Stimulated activated CD4-positive, alpha-beta T cell treated with anti-CD3 and anti-CD28 coated beads, TNF-alpha, amount 100 ng/mL, for 48 hours (primary cell): ENCODE measurements at places on chromosomes 3 and 15.
A peak's percentile ranks its signal among the peaks of the same experiment; 100 is the strongest.

DNA sequence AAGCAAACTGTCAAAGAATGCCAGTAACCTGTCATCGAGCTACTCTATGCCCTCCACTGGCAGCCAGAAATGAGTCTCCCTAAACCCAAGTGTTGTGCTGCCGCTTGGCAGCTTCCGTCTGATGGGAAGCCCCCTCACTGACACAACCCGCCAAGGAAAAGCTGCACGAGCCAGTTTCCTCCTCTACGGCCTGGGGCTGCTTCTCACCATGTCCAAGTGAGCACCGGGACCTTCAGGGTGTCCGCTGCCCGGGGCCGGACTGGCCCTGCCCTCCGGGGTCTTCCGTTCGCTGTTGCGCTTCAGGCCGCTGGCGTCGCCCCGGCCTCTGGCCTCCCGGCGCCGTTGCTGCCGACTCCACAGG, 490 bp downstream of the TOMM70 start:
- DNase-seq, result peak; percentile 21

DNA sequence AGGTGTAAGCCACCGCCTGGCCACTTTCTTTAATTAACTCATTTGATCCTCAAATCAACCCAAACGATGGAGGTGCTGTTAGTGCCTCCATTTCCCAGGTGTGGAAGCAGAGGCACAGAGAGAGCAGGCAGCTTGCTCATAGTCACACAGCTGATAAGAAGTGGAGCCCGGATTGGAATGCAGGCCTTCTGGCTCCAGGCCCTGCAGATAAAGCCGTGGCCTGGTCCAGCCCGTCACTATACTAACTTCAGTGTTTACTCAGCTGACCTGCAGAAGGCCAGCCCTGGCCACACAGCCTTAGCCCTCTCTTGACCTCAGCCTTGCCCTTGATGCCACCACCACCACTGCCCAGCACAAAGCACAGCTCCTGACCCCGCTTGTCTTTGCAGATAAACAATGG, 116.7 kb downstream of the NUP210 start:
- no peak for DNase-seq

DNA sequence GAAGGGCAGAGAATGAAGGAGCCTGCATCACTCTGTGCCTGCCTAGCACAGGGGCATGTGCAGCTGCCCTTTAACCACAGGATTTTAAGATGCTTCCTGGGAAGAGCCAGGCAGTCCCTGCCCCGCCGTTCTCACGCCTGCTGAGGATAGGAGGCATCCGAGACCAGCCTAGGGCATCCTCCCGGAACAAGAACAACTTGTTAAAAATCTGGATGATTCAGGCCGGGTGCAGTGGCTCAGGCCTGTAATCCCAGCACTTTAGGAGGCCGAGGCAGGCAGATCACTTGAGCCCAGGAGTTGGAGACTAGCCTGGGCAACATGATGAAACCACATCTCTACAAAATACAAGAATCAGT, 15.2 kb downstream of the NRROS start:
- DNase-seq, result no peak

DNA sequence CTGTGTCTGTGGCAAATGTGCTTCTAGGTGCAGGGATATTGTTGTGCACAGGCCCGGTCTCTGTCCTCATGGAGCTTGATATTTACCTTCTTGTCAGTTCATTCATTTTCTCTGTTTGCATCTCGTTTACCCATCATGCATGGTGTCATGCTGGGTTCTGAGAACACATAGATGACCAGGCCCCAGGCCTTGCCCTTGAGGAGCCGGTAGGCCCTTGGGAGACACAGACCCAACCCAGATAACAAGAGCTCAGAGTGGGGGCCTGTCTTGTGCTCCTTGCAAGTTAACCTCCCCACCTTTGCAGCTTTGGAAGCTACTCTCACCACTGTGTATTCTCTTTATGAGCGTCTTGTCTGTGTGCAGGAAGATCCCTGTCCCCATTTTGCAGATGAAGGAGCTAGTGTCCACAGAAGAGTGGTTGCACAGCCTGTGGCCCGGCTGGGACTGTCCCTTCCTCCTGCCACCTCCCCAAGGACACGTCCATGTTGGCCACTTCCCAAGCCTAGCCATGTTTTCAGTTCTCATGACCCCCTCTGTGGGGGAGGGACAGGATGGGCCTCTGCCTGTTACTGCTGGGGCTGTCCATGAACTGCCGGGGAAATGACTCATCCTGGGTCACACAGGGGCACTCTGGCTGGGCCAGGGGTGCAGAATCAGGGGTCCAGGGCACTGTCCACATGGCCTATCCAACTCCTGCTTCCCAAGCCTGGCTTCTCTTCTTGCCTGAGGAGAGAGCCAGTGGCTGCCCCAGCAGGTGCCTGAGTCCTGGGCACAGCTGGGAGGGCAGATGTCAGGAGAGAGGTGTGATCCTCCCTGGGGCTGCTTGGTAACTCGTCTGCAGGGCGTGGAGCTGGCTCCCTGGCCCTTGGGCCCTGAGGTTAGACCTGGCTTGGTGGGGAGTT, 3.4 kb downstream of the SNX33 start:
- no peak for DNase-seq

DNA sequence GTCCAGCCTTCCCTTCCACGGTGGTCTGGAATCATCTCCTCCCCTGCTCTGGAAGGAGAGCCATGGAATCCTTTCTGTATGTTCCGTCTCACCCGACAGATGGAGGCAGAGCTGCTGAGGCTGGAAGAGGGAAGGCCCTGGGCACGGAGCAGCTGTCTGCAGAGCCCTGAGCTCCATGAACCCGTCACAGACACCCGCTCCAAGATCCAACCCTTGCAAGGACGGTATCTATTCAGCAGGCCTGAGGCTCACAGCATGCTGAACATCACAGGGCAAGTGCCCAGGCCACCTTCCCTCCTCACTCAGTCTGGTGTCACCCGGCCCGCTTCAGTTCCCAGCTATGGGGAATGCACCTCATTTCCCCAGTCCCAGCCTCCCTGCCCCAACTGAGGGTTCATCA, 103.9 kb downstream of the LRIG1 start:
- no peak for DNase-seq
